Substantia nigra (tissue), 51 donors: ENCODE measurements at places on chromosomes 3 and 15.

DNA sequence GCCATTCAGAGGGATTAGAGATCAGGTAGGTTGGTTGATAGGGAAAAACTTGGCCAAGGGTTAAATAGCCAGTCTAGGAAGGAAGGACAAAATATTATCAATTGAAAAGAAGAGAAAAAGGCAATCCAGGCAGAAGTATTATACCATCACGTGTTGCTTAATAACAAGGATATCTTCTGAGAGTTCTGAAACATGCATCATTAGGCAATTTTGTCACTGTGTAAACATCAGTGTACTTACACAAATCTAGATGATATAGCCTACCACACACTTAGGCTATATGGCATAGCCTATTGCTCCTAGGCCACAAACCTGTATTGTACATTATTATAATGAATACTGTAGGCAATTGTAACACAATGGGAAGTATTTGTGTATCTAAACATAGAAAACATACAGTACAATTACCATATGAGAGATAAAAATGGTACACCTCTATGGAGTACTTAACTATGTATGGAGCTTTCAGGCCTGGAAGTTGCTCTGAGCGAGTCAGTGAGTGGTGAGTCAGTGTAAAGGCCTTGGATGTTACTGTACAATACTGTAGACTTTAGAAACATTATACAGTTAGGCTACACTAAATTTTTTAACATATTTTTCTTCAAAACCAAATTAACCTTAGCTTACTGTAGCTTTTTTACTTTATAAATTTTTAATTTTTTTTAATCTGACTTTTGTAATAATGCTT is 2.7 kb downstream of the TEX55 start:
- no peak for DNase-seq

DNA sequence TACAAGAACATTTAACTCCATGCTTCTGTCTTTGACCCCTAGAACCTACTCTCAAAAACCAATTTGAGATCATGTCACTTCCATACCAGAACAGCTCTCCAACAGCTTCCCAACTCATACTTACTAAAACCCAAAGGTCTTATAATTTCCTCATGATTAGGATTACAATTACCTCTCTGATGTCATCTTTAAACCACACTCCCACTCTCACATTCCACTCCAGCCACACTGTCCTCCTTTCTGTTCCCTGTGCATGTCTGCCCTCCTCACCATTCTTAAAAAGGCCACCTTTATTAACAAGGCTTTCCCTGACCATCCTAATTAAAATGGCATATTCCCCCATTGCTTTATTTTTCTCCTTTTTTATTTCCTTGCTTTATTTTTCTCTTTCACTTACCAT is 18.9 kb downstream of the PHC3 start:
- DNase-seq, result no peak

- DNase-seq, result no peak
Observed at GRCh38 chr15:73717206-73717605, 33.0 kb downstream of the CD276 start.

DNA sequence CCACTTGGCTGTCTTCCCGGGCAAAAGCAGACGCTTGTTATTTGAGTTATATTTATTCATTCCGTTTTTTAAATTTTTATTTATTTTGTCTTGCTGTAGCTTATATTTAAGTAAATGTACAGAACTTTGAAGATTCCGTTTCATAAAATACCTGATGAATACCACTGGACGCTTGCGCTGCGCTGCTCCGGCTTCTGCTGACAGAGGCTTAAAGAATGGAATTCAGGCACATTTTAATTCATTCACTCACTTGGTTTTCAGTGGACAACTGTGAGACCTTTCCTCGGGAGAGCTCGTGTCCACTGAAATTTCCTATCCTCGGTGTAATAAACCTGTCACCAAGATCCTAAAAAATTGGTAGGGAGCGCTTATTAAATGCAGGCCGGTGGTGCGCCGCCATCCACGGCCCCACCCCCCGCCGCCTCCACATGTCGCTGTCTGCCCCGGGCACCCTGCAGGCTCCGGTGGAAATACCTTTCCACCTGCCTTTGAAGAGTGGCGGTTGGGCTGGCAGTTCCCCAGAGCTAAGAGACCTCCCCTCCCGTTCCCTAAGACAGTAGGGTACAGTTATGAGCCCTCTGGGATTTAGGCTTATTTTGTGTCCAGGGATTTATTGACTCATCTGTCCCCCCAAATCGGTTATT is 62.5 kb upstream of the UBE2E1 start:
- no peak for DNase-seq

DNA sequence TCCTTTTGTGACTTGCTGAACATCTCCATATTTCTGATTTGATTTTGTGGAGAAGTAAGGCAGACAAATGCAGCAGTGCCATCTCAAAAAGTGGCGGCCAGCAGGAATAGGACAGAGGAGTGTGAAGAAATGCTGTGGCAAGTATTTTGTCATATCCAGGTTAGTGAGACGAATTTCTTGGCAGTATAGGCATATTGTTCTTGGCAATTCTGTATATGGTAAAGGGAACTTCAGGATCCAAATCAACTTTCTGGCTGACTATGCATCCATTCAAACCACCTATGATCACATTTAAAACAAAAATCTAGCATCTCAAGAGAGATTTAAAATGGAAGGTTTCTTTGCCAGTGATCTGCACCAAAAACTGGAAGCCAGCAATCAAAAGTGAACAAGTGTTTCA is 228.0 kb downstream of the DTWD1 start:
- DNase-seq, result no peak

GRCh38 chr15:44676676-44677075 is 13.2 kb upstream of the SPG11 start:
- no peak for DNase-seq

- DNase-seq, result peak; percentile 47
Observed at GRCh38 chr15:98904544-98904943, 103.0 kb downstream of the PGPEP1L start.

GRCh38 chr15:49926740-49927139 is 192.3 kb downstream of the ATP8B4 start:
- DNase-seq, result no peak

DNA sequence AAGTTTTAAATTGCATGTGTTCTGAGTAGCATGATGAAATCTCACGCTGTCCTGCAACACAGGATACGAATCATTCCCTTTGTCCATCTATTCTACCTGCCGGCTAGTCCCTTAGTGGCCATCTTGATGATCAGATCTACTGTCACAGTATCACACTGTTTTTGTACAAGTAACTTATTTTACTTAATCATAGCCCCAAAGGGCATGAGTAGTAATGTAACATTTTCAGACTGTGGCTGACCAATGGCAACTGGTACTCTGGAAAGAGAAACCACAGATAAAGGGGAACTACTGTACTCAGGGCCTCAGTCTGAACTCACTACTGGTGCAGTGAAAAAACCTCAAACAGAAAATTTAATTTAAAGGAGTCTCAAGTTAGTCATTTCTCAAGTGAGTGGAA is 127.3 kb upstream of the MRPL3 start:
- no peak for DNase-seq

DNA sequence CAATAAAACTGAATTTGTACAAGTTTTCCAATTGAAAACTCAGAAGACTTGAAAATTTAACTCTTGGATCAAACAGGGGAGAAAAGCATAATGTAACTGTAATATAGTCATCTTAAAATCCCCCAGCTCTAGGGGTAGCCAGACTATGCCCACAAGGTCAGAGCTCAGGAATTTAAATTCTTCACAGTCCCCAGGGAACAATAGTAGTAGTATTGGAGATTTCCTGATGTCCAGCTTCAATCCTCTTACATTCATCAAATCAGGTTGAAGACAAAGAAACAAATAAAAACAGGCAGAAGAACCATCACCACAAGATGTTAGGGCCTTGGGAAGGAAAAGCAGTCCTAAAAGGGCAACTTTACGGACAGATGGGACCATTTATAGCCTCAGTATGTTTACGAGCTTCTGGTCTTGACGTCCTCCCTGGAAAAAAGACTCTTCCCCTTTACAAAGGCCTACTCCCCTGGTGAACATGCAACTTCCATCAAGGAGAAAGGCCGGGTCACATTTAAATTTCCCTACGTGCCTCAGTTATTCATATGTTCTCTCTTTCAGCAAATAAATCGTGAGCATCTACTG is 96.8 kb downstream of the PLCH1 start:
- DNase-seq, result no peak

- no peak for DNase-seq
Observed at GRCh38 chr3:62378311-62378789, 5.0 kb upstream of the FEZF2 start.

- no peak for DNase-seq
Observed at GRCh38 chr3:155110022-155110421, 29.9 kb downstream of the MME start.

GRCh38 chr3:125594581-125595011 is 701 bp downstream of the OSBPL11 start:
- DNase-seq, result no peak

DNA sequence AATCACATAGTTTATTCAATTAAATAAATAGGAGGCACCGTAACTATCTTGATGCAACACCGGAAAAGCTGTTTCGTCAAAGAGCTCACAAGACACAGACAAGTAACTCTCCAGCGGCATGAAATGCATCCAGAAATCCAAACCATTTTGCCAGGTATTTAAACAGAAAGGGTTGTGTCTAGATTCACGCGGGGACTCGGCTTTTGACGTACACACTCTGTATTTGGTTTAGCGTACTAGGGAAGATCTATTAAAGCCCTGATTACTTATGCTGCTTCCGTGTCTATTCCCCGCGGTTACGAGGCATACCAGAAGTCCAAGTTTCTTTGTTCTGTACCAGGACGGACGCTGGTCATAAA is 718 bp downstream of the BNIP2 start:
- no peak for DNase-seq

DNA sequence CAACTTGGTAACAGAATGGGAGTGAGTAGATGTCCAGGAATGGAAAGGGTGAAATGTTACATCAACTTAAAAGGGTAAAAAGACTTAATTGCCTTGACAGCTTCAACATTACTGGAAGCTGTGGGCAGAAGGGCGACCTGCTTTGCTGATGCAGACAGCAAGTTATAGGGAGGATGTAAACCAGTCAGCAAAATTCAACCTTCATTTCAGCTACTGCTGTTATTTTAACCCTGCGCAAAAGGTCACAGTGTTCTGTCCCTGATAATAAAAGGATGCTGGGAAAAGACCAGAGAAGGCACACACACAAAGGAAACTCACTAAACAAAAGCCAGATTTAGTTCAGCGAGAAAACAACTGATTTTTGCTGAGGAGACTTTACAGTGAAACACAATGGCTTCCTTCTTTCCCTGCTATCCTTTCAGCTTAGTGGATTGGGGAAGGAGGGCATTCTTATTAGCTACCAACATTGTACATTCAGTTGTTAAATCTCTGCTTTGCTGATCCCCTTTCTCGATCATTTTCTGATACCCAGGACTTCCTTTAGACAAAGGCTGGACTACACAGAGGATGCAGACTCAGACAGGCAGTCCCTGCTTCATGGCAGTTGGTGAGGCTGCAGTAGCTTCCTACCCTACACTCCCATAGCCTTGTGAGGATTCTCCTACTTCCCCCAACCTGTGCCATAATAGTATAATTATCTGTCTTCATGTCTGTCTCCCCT is 62.0 kb downstream of the P3H2 start:
- DNase-seq, result peak; percentile 21

DNA sequence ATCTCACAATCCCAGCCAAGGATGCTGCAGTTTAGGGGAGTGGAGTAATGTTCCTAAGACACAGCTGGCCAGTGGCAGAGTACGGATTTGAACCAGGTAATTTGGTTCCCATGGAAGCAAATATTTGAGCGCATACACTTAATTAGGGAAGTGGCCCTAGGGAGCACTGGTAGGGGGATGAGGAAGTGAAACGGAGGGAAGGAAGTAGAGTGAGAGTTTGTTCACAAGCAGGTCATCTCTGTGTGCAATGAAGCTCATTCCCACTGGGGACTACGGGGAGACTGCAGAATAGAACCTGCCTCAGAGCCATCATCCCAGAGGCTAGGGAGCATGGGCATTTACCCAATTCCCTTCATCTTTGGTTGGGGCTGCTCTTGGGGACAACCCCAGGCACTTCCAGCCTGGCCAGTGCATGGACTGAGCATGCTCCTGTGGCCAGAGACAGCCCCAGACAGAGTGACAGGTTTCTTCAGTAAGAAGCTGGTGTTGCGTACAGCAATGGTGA is 317.2 kb upstream of the PROK2 start:
- DNase-seq, result no peak

DNA sequence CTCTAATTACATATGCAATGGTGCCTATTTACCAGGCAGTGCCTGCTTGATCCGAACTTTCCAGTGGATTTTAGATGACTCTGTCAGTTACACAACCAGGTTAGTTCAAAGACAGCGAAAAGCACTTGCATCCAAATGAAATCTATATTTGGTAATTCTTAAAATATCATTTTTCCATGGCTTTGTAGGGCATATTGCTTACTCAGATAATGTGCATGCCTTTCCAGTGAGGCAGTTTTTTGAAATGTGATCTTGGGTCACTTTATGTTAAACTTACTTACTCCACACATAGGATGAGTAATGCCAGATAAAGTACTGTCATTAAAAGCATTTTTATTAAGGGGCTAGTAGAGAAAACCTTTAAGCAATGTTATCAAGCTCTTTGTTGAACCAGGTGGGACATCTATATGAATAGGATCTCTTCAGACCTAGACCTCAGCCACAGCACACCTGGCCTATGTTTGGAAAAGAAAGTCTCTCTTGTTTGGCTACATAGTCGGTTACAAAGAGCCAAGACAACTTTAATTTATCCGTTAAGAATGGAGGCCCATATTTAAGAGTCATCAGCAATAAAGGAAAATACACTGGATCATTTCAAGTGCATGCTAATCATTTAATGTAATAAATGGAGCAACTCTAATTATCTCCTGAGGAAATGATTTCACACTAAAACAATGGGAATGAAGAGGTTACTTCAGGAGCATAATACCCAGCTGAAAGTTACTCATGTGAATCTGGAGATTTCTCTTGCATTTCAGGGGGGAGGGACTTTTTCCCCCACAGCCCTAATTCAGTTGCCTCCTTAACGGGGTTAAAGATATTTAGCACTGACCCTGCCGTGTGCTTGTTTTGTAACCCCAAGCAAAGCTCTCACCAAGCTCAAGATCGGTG is 56.3 kb upstream of the TMCO5A start:
- no peak for DNase-seq

GRCh38 chr15:34078900-34079299 is 22.8 kb downstream of the EMC7 start:
- no peak for DNase-seq

DNA sequence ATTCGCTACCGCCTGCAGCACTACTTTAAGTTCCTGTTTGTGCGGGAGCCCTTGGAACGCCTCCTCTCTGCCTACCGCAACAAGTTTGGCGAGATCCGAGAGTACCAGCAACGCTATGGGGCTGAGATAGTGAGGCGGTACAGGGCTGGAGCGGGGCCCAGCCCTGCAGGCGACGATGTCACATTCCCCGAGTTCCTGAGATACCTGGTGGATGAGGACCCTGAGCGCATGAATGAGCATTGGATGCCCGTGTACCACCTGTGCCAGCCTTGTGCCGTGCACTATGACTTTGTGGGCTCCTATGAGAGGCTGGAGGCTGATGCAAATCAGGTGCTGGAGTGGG is 995 bp downstream of the CHST14 start:
- DNase-seq, result no peak
